ENCODE measurements at places on chromosomes 3 and 15. TPM values are rescaled to one million over a fixed set of nuclear protein-coding genes. Genes with fewer than 3 reads are reported as not detected.

DNA sequence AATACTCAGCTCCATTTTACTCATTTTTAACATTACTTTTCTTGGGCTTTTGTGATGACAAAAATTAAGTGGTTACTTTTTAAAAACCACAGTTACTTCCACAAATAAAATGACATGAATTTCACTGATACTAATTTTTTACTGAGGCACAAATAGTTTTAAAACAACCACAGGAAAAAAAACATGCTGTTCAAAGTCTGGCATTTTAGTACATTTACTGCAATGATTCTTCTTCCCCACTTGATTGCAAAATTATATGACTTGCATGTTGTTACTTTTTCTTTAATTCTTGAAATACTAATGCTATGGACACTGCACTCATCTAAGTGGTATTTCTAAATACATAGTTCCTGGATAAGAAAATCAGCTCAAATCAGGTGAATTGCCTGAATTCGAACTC lies 24.8 kb upstream of the SLMAP start:
- DNase-seq: no peak

DNA sequence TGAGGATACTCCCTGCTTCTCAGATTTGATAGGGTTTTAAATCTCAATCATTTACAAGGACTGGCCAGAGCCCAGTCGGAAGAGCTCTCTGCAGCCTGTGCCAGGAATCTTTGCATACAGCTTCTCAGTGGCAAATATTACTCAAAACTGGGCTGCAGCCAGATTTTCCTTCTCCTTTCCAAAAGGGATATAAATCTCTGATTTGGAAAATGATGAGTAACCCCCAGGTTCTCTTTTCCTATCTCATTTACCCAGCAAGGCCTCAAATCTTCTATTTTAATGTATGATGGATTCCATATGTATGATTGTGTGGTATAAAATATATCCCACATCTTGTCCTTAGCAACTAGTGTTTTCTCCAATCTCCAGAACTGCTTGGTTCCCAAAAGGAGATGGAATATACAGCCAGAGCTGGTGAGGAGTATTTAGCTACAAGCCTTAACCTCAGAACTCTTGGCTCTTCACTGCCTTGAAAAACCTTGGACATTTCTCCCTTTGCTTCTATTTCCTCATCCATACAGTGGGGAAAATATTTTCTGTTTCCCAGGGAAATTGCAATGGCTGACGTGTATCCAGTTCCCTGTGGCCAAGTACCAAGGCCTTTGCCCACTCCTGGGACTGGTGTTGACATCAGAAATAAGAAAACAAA lies 114.4 kb downstream of the ATG7 start:
- DNase-seq: peak; percentile 77

- no peak for DNase-seq
Observed at GRCh38 chr3:57538465-57538864, 5.7 kb downstream of the DNAH12 start.

DNA sequence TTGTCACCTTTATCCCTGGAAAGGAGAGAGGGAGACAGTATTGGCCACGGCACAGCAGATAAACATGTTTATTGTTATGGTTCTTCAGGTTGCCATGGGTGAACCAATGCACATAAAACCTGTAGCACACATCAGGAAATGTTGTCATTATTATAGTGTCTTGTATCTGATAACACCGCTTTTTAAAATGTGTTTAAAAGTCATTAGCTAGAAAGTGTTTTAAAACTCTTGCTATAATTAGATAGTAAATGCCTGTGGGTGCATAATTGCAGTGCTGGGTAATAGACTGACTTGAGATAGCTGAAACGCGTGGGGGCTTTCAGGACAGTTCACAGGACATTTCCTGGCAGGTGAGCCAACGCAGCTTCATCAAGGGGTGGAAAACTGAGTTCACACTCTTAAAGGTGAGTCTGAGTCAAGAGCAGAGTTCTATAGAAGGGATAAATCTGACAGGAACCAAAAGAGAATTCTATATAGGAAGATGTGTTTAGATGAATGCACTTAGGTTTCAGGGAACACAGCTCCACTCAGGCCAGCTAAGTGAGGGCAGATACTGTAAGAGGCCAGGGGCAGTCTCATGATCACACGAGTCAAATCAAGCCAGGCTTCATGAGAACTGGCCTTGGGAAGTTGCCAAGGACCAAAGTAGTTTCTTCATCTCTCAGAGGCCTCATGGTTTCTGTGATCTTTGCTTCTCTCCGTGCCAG lies 35.6 kb upstream of the PPP4R2 start:
- DNase-seq: peak; percentile 84

- DNase-seq: no peak
Observed at GRCh38 chr3:87200060-87200647, 27.0 kb upstream of the CHMP2B start.

DNA sequence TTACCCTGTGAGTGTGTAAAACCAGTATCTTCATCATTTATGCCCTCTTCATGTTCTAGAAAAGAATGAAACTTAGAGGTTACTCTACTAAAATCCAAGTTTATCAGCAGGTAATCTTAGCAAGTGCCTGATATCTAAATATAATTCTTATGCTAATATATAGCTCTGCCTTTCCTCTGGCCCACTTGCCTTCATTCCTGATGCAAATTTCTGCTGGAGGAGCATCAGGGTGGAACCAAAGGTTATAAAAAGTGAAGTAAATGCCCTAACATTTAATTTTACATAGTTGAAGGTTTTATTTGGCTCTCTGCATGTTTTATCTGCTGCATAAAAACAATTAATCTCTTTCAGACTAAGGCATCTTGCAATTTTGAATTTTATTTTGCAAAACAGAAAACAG lies 936.2 kb downstream of the ROBO2 start:
- no peak for DNase-seq

Gene VGLL4
- 94.2 TPM for total RNA-seq

Gene SLC24A5
- not detected for total RNA-seq

Gene SLC9C1
- total RNA-seq: 0.33 TPM

- DNase-seq: no peak
Observed at GRCh38 chr3:47464588-47464987, 11.2 kb downstream of the SCAP start.

GRCh38 chr3:41075975-41076374 lies 123.3 kb upstream of the CTNNB1 start:
- peak; percentile 2 for DNase-seq

Gene SOX14
- total RNA-seq: not detected

DNA sequence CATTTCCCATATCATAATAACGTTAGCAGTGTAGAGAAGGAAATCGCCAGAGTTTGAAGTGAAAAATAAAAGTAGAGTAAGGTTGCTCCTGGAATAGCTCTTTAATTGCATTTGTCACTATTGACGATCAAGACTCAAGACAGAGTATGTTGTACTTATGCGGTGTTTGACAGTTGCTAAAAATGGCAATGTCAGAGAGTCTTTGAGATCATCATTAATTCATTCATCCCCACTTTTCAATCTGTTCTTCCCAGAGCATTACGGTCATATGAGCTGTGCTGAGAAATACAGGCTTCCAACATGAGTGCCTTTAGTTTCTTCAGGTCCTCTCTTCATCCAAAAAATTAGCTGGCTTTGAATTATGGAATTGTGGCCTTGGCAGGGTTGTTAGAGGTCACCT lies 173.8 kb upstream of the CHRM5 start:
- no peak for DNase-seq

- DNase-seq: no peak
Observed at GRCh38 chr3:34216711-34217335, 418.4 kb downstream of the PDCD6IP start.

- DNase-seq: no peak
Observed at GRCh38 chr3:46675426-46675825, 18.1 kb downstream of the ALS2CL start.

Gene IMPG2
- total RNA-seq: 0.65 TPM

Gene LDHAL6B
- not detected for total RNA-seq

Gene H1-8
- total RNA-seq: not detected

DNA sequence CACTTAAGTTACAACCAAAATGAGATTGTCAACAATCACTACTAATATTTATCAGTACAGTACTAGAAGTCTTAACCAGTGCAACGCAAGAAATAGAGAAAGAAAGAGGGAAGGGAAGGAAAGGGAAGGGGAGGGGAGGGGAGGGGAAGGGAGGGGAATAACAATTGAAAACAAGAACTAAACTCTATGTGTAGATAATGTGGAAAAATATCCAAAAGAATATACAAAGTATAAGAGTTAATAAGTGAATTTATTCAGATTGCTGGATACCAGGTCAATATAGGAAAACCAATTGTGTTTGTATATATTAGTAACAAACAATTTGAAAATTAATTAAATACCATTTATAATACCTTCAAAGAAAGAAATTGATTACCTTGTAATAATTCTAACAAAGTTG lies 10.7 kb downstream of the ATP13A5 start:
- DNase-seq: no peak

DNA sequence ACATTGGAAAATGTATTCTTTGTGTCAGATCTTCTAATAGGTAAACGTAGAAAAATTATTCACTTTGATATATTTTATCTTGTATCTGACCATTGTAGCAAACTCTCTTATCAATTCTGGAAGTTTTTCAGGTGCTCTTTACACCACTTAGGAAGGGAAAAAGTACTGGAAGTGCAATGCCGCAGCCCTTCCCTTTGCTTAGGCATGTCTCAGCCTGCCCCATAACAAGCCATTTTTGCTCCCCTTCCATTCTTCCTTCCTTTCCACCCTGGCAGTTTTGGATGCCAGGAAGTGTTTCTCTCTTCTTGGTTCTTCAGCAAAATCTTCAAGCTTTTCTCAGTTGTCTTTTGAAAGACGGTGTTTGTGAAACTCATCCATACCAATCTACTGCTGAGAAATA lies 34.9 kb upstream of the SLC9A9 start:
- no peak for DNase-seq

DNA sequence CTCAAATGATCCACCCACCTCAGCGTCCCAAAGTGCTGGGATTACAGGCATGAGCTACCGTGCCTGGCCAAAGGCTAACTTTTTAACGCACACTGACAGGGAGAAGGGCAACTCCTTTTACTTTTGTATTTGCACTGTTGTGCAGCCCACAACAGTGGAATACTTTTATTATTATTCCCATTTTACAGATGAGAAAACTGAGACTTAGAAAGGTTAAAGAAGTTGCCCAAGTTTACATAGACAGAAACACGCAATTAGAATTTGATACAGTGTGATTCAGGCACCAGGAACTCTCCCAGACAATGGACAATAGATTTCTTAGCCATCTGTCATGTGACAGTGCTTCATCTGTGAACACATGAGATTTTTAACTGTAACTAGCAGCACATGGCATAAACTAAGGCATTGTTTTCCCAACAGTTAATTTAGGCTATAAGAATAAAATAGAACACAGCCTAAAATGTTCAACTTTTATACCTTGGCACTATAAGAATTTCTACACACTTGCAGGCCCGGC lies 18.8 kb downstream of the STAG1 start:
- peak; percentile 54 for DNase-seq

DNA sequence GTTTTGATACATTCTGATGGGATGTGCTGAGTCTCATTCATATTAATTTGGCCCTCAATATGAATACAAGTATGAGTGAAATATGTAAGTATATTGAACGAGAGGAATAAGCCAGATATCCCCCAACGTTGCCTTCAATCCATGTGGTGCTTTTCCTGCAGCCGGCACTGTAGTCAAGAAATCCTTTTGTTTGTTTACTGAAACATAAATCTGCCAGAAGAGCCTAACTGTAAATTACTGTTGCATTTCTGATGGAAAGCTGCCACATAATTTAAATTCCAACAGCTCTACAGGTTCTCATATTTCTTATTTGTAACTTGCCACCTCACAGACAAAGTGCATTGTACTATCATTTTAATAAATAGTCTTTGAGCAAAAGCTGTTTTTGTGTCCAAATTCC lies 314.0 kb downstream of the KBTBD8 start:
- DNase-seq: no peak

GRCh38 chr15:85443593-85444087 lies 63.2 kb downstream of the AKAP13 start:
- DNase-seq: peak; percentile 24

DNA sequence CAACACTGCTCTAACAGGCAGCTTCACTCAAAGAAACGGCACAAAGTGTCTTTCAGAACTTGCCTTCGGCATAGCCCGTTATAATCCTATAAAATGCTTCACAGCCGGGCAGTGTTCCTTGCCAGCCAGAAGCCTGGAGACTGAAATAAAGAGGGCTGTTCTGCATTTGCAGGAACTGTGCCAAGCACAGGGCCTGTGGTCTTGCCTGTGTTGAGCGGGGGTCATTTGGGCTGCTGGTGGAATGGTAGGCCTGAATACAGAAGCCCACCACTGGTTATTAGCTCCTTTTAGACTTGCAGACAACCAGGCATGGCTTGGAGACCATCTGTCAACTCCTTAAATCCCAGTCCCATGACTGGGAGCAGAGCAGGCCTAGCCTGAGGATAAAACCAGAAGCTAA lies 4.7 kb upstream of the ARHGEF3 start:
- DNase-seq: no peak
